ENCODE measurements at places on chromosomes 11 and 22.

- no peak for DNase-seq
Observed at GRCh38 chr22:41909310-41910049, 5.4 kb downstream of the SHISA8 start.

DNA sequence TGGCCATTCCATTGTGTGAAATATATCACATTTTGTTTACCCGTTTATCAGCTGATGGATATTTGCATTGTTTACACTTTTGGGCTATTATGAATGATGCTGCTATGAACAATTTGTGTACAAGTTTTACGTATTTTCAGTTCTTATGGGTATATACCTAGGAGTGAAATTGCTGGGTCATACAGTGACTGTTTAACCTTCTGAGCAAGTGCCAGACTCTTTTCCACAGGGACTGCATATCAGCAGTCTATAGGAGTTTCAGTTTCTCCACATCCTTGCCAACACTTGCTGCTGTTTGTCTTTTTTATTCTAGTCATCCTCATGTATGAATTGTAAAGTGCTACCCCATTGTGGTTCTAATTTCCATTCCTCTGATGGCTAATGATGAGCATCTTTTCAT lies 108.2 kb downstream of the EMSY start:
- DNase-seq: no peak

- peak; percentile 49 for DNase-seq
Observed at GRCh38 chr11:88016392-88017170, 158.7 kb downstream of the RAB38 start.

GRCh38 chr11:70421123-70421522 lies 22.8 kb downstream of the CTTN start:
- DNase-seq: no peak

DNA sequence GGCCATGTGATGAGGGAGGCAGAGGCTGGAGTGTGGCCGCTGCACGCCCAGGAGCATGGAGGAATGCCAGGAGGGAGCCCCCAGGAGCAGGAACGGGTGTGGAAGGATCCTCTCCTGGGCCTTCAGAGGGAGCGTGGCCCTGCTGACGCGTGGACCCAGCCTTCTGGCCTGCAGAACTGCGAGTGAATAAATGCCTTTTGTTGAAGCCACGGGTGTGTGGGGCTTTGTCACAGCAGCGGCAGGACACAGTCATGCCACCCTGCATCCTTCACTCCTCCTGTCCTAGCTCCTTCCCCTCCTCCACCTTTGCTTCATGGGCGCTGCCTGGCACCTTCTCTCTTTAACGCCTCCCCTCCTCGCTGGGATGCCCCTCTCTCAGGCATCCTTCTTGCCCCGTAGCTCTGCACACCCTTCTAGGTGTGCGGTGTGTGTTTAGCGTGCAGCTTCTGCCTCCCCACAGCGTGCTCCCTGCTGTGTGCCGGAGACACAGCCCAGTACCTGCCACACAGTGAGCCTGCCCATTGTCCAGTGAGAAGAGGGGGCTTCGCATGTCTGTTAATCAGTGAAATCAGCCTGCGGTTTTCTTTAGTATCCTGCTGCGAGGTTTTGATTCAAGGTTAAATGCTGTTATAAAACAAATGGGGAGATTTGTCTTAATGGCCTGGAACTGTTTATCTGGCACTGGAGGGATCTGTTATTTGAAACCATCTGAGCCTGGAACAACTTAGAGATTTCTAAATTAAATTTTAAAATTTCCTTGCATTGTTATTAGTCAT lies 459.6 kb downstream of the TBC1D22A start:
- DNase-seq: no peak

GRCh38 chr11:106507645-106508306 lies 430.3 kb downstream of the AASDHPPT start:
- no peak for DNase-seq

GRCh38 chr11:102809971-102810370 lies 12.0 kb upstream of the MMP1 start:
- DNase-seq: no peak

GRCh38 chr11:12318791-12319438 lies 58.5 kb upstream of the PARVA start:
- DNase-seq: no peak

GRCh38 chr11:119107538-119108145 lies 498 bp downstream of the C2CD2L start:
- peak; percentile 22 for DNase-seq

DNA sequence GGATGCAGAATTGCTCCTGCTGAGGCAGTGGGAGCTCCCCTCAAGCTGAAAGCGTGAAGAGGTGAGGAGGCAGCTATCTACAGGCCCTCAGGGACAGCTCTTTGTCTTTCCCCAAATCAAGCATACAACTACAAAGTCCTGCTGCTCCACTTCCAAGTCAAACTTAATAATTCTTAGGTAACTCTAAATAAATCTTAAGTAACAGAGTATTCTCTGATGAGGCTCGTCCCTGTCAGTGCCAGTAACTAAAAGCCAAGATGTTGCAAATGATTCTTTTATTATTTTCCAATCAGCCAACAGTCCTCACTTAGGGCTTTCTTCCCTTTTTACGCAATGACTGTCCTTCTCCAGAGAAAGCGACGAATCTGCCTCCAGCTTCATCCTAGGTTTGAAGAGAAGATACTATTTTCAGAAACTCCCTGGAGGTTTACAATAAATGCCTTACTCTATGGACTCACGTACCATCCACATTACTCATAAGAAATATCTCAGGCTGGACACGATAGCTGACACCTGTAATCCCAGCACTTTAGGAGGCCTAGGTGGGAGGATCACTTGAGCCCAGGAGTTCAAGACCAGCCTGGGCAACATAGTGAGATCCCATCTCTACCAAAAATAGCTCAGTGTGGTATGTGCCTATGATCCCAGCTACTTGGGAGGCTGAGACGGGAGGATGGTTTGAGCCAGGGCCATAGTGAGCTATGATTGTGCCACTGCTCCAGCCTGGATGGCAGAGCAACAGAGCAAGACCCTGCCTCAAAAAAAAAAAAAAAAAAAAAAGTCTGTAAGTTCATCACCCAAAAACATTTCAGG lies 3.1 kb upstream of the C22orf39 start:
- no peak for DNase-seq

DNA sequence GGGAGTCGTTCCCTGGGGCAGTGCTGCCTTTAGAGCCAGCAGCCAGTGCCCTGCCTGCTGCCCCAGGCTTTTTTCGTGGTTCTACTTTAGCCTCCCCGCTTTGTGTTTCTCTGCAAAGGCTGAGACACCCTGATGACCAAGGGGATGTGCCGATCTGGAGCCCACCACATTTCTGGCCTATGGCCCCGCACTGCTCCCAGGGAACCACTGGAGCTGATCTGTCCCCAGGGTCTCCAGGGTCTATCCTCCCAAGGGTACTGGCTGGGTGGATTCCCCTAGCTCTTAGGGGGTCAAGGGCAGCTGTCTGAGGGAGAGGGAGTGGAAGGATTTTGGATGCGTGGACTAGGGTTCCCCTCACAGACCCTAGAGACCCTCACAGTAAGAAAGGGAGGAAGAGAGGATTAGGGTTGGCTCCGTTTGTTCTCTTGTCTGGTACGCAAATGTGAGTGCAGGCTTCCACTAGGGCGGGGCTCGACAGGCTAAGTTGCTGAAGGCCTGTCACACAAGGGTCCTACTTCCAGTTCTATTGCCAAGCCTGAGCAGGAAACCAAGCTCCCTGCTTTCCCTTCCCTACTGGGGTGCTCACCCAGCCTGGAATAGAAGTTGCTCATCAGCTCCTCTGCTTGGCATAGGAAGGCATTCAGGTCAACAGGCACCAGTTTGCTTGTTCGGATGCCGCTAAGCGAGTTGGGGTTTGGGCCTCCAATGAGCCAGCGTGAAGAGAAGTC lies 19.3 kb downstream of the TREH start:
- DNase-seq: no peak

DNA sequence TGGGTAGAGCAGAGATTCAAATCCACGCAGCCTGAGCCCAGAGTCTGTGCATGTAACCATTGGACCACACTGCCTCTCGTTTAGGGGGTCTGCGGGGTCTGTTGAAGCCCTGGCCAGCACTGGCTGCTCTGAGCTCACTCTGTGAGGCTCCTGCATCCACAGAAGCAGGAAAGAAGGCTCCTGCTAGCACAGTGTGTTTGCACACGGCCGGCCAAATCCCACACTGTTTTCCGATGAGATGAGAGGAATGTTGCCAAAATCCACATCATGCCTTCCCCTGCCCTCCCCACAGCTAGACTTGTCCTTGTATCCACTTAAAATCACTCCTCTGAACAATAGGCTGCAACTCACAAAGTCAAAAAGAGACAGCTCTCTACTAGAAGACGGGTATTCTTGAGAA lies 10.6 kb upstream of the SLC22A12 start:
- DNase-seq: no peak

- no peak for DNase-seq
Observed at GRCh38 chr22:47199261-47199978, 437.0 kb downstream of the TBC1D22A start.

GRCh38 chr11:10307400-10308200 lies 2.7 kb downstream of the ADM start:
- peak; percentile 88 for DNase-seq

- no peak for DNase-seq
Observed at GRCh38 chr11:5242933-5243815, 6.5 kb downstream of the HBG1 start.

- no peak for DNase-seq
Observed at GRCh38 chr11:41978945-41979344, 519.5 kb upstream of the LRRC4C start.

GRCh38 chr11:33630936-33631748 lies 69.5 kb downstream of the C11orf91 start:
- no peak for DNase-seq

DNA sequence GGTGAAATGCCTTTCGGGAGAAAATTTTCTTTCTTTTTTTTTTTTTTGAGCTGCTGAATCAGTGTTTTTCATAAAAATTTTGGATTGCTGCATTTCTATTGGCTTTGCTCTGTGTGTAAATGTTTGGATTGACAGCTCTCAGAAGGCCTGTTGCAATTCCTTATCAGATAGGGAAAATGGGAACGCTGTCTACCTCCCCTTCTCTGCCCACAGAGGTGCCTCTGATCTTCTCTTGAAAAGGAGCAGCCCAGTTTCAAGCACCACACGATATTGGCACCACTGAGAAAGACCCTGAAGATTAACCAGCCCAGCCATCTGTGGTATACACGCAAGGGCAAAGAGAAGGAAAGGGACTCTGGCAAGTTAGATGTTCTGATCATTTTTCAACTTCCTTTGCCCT lies 1272.2 kb downstream of the LRRC4C start:
- DNase-seq: no peak

- no peak for DNase-seq
Observed at GRCh38 chr11:94730153-94730552, 38.0 kb upstream of the AMOTL1 start.

- DNase-seq: peak; percentile 37
Observed at GRCh38 chr22:47213571-47214230, 451.3 kb downstream of the TBC1D22A start.

- DNase-seq: no peak
Observed at GRCh38 chr11:121122328-121122727, 21.3 kb downstream of the TECTA start.

DNA sequence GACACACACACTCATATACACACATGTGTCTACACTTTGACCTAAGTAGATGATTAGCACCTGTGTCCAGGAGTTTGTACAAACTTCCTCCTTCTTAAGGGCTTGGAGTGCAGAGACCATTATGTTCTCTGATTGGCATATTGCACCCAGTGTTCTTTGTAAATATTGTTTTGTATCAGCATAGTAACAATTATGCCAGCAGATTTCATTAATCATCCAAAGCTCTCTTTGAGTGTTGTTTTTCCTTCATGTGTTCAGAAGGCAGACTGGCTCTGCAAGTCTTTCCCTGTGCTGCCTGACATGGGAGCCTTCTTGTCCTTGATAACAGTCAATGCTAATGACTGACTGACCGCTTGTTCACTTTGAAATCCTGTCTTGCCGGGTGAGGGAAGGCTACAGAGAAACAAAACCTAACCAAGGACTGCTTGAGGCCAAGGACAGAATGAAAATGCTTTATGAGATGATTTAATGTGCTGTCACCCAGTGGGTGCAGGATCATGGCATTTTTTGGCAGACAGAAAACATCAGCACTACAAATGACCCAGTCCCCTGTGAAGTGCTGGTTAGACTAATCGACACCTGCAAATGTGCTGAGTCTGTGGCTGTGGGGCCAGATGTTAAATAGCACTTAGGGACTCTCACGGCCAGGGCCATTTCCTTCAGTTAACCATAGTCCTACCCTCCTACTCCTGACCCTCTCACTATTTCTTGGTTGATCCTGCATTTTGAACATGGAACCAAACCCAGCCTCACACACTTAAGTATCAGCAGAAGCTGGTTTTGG lies 6.6 kb upstream of the BARX2 start:
- DNase-seq: no peak

- no peak for DNase-seq
Observed at GRCh38 chr22:24496661-24497060, 1.5 kb downstream of the UPB1 start.

DNA sequence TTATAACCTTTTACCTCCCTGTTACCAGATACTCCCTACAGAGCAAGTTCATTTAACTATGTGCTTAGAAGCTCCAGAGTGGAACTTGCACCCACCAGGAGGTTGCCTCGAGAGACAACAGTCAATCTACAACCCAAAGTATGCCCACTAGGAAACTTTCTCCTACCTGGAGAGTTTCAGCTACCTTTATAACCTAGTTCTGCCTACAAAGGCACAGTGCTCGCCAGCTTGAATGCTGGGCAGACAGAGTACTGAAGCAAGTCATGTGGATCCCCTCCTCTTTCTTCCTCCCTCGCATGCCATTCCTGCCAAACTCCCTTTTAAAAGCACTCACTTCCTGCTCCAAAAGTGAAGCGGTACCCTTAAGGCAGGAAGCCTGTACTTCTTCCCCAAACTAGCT lies 258.9 kb downstream of the SWAP70 start:
- no peak for DNase-seq

GRCh38 chr11:95108159-95108611 lies 18.5 kb downstream of the ENDOD1 start:
- no peak for DNase-seq

DNA sequence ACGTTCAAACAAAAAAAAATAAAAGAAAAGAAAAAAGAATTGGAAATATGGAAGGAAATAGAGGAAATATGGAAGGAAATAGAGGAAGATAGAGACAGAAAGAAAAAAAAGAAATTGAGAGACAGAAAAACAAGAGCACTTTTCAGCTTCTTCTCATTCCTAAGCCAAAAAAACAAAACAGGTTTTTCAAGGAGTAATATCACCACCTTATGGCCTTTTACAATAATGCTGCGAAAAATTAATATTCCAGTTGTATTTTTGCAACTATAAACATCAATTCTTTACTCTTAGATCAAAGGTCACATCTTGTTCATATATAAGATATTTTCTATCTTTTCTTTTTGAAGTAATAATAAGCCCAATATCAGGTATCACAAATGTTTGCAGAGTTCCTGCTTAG lies 328.3 kb downstream of the FAT3 start:
- DNase-seq: no peak

DNA sequence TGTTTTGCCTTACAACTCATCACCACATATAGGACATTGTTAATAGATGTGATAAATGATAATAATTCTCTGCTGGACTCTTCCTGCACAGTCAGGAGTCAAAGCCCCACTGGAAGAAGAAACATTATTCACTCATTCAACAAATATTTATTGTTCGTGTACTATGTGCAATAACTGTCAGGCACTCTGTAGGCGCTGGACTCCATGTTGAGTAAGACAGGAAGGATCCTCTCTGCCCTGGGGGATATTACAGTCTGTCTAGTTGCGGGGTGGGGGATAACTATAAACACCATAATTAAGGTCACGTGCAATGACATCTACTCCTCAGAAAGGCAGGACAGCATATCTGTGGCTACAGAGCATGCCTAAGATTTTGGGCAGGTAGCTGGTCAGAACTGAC lies 281.1 kb downstream of the FAT3 start:
- no peak for DNase-seq

GRCh38 chr22:20982563-20982882 lies 426 bp downstream of the LZTR1 start:
- DNase-seq: no peak

- DNase-seq: no peak
Observed at GRCh38 chr11:13094930-13095687, 86.0 kb downstream of the RASSF10 start.
